A673 (cell line): ENCODE measurements at places on chromosomes 5 and 9.

DNA sequence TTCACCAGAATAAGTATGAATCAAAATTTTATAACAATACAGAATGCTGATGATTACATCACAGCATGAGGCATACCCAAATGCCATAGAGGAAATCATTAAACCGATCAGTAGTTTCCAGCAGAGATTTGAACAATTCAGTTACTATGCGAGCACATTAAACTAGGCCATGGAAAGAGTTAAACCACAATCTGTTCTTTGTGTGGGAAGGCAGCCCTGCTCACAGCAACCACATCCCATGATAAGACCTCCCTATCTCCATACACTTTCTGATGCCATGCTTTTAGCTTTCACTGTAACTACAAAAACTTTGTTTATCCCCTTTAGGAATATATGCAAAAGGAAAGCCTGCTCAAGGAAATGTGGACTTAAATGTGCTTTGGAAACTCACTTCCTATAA is 4.5 kb downstream of the NFIB start:
- DNase-seq = peak; percentile 57

GRCh38 chr5:148909040-148909439 is 82.6 kb downstream of the ADRB2 start:
- no peak for DNase-seq

GRCh38 chr9:362561-363273 is 148.1 kb downstream of the DOCK8 start:
- no peak for DNase-seq

GRCh38 chr5:139360384-139360783 is 18.7 kb downstream of the PAIP2 start:
- no peak for DNase-seq

DNA sequence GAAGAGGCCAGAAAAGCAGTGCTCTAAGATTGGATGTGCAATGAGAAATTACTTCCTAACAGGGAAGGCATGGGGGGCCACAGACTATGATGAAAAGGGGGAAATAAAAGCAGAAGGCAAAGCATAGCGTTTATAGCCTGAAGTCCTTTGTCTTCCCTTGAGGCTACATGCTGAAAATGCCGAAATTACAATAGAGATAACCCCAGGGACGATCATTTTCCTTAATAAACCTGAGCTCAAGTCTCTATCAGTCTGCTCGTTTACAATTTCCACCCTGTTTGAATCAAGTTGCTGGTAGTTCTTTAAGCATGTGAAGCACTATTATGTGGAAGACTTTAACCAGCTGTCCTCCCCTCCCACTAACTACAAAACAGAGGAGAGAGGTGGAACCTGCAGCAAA is 60.4 kb downstream of the FREM1 start:
- no peak for DNase-seq

- peak; percentile 29 for DNase-seq
These were observed 5.0 kb downstream of the IL3 start for GRCh38 chr5:132065351-132065937.

- DNase-seq = no peak
These were observed 188.4 kb downstream of the TSSK1B start for GRCh38 chr5:113246361-113246870.

GRCh38 chr9:118985851-118986250 is 383.4 kb downstream of the BRINP1 start:
- DNase-seq = no peak

DNA sequence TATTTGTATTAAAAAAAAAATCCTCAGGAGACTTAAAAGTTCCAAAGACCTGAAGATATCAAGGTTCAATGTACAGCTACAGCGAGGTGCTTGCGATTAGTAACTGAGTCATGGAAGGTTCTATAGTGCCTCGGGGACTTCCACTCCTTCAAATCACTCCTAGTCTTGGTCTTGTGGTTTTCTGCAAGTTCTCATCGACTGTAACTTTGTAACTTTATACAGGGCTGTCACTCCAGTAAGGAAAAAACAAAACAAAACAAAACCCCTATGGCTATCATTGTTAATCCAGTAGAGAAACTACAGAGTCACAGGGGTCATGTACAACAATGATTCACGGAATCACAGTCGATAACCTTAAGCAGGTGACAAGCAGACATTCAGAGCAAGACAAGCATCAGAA is 39.8 kb upstream of the SELENOP start:
- no peak for DNase-seq

GRCh38 chr5:13212886-13213285 is 731.6 kb downstream of the DNAH5 start:
- DNase-seq = no peak

- no peak for DNase-seq
These were observed 131.0 kb downstream of the PBX3 start for GRCh38 chr9:125878164-125878631.

- DNase-seq = no peak
These were observed 11.0 kb upstream of the MTMR12 start for GRCh38 chr5:32323741-32324140.

GRCh38 chr9:113302792-113303418 is at the start of gene RNF183:
Gene RNF183 (minus strand): TSS chr9:113303376. CDS start chr9:113298184, 5,192 bp downstream.
- no peak for DNase-seq

DNA sequence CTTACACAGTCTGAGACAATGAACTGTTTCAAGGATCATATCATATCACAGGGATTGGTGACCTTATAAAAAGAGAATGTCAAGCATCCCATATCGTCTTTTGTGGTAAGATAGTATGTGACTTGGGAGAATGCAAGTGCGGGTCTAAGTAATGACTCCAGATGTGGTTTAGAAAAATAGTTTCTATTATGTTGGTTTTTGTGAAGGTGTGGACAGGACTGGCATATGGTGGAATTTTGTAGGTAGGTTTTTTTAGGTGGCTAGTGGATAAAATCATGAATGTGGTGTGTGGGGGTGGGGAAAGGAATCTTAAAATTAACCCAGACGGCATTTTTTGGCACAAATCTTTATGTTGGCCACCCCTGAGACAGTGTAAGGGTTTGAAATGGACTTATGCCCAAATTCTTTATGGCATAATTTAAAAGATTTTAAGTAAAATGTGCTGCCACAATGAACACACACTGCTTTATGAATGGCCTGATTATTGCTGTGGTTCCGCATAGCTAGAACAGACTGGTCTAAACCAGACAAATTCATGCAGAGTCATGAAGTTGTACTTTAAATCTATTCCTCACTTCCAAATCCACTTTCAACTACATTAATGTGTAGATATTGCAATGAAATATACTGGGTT is 204.8 kb upstream of the HAPLN1 start:
- no peak for DNase-seq

DNA sequence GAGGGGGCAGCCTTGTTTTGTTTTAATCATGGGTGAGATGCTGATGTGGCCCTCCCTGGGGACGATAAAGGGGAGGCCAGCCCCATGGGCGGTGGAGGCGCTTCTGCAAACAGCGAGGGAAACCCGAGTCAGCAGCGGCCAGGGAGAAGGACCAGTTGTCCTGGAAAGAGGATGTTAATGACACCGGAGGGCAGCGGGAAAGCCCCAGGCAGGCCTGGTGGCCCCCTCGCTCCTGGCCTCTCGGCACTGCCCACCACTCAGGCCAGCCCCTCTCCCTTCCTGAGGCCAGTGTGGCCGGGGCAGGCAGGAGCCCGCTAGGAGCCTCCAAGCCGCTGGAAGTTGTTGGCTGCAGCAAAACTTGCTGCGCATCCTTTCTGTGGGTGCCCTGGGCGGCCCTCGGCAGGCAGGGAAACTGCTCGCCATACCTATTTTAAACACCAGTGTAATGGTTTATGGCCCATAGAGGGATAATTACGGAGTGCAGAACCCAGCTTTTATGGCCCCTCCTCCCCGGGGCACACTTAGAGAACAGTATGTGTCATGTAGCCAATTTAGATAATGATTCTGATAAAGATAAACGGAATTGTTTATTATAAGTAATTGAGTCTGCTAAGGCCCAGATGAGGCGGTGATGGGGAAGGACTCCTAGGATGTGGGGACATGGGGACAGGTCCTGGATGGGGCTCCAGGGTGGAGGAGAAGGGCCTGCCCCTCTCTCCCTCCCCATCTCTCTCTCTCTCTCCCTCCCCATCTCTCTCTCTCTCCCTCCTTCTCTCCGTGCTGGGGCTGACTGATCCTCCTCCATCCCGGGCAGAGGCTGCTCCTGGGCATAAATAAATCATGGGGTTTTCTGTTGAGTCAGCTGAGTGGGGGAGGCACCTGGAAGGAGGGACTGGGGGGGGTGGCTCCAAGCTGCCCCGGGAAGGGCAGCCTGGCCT is 36.9 kb downstream of the LMX1B start:
- DNase-seq = no peak

DNA sequence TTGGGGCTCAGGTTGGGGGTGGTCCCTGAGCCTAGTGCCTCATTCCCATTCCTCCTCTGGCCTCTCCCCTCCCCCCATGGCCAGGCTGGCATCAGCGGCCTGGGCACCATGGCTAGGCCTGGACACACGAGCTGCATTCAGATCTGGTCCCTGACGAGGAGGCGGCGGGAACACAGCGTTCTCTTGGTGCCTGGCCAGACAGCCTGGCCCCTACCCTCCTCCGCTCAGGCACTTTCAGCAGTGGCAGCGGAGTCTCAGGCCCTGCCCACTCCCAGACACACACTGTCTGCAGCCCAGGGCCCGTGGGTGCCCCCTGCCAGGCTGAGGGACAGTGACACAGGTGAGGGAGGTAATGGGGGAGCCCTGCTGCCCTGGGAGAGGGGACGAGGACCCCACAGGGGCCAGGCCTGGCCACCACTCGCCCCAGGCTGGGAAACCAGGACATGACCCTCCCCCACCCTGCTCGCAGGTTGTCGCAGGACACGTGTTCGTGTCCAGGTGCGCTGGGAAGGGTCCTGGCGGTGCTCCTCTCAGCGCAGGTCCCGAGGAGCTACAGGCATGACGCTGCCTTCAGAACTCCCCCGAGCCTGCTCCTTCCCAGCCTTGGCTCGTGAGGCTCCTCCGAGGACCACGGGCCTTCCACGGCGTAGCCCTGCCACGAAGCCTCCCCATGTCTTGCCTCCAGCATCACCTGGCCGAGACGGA is 19.9 kb upstream of the UBAC1 start:
- DNase-seq = no peak

DNA sequence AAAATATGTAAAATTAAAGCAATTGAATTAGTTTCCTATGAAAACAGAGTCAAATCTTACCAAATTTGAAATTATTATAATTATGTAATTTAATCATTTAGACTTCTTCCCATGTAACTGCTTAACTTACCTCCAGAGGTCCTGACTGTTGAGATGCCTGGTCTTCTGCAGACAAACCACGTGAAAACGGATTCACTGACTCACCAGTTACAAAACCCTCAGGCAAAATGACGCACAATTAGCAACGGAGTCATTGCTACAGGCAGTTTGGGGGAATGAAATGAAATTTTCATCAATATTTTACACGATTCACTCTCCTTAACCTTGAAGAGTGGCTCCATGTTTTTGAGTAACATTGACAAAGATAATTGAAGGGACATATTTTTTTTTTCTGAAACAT is 460.8 kb downstream of the MTRR start:
- no peak for DNase-seq

DNA sequence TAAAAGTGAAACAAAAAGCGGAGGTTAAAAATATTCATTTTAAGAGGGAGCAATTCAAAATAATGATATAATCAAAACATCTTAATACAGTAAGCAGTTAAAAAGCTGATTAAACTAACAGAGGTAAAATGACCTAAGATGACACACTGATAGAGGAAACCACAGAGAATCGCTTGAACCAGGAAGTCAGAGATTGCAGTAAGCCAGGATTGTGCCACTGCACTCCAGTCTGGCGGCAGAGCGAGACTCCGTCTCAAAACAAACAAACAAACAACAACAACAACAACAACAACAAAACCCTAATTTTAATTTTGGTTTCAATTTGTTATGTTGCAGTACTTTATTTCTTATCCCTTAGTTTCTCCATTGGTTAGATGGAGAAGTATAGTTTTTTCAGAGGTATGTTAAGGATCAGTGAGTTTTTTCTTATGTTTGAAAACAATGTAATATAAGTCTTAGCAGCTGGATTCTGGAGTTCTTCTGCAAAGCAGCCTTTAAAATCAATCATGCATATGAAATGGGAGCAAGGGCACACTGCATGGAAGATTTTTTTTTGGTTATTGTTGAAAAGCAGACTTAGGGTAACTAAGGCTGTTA is 58.5 kb downstream of the MLANA start:
- DNase-seq = peak; percentile 30

DNA sequence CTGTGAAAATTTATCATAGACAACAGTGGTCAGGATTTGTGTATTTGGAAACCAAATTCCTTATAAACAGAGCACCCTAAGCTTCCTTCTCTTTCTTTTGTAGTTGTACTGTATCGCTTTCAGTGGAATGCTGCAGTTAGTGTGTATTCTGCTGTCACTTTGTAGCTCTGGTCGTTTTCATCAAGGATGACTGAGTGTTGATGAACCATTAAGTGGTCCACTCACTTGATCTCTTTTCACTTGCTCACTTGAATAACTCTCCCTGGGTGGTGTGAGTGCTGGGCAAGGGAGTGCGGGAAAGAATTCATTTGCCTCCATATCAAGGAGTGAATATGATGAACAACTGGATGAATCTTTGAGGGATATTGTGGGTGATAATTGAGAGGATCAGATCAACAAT is 1225.7 kb upstream of the WWC1 start:
- DNase-seq = no peak

GRCh38 chr9:21392270-21392669 is 7.1 kb upstream of the IFNA2 start:
- DNase-seq = peak; percentile 22

- DNase-seq = no peak
These were observed 40.7 kb downstream of the CNTRL start for GRCh38 chr9:121115466-121115865.

GRCh38 chr5:27221410-27221809 is 183.0 kb upstream of the CDH9 start:
- no peak for DNase-seq

DNA sequence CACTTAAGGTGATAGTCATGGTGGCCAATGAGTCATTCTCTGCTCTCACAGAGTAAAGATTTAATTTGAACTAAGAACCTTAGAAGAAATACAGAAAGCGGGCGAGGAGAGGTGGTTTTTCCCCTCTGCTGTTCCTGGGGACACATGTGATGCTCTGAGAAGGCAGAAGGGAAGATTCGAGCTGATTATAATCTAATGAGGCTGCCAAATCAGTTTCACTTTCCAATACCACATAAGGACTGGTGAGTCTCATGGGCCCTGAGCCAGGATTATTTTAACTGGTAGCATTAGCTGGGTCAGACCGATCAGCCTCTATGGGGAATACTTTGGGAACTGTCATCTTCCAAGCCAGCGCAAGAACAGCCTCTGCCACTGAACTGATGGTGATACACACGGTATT is 116.5 kb downstream of the SLC1A3 start:
- DNase-seq = peak; percentile 41

- no peak for DNase-seq
These were observed 180.2 kb upstream of the ZNF618 start for GRCh38 chr9:113695901-113696300.

DNA sequence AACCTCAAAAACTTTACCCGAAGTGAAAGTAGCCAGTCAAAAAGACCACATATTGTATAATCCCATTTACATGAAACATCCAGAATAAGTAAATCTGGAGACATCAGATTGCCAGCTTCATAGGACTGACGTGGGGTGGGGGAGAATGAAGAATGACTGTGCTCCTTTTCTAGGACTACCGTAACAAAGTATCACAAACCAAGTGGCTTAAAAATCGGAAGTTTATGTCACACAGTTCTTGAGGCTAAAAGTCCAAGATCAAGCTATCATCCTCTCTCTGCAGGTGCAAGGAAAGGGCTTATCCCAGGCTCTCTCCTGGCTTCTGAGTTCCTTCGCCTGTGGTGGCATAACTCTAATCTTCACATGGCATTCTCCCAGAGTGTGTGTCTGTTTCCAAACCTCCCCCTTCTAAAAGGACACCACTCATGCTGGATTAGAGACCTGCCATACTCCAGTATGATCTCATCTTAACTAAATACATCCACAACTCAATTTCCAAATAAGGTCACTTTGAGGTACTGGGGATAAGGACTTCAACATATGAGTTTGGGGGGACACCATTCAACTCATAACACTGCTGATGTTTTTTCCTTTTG is 25.5 kb downstream of the ADAM19 start:
- no peak for DNase-seq
